ENCODE measurements at places on chromosomes 12 and 14.

DNA sequence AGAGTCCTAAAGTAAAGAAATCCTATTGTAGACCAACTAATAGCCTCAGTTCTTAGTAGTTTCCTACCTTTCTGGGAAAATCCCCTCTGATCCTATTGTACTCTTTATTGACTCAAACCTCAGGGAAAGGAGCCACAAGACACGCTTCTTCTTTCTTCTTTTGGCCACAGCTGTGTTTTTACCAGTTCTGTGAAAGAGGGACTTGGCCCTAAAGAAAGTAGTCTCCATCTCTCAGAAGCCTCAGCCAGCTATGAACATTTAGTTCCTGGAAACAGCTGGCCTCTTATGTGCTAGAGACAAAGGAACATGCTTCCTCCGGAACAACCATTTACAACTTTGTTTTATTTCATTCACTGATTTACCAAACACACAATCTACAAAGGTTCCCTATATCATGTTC is 66.1 kb upstream of the ARID2 start:
- no peak for DNase-seq

DNA sequence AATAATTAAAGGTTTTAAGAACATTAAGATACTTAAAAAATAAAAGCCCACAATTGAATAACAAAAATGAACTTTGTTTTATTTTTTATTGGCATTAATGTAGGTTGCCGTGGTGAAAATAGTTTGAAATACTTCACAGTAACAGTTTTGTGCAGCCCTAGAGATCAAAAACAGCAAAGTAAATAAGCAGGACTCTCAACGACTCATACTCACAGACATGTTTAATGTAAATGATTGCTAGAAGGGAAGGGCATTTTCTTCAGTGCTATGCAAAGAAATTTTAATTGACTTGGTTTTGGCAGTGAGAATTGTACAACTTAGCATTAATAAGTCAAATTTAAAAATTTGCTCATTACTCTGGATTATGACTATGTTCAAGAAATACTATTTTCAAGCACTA is 16.0 kb downstream of the TRMT5 start:
- DNase-seq: no peak

- DNase-seq: no peak
Measured at GRCh38 chr12:88624911-88625310, 44.6 kb upstream of the KITLG start.

- DNase-seq: no peak
Measured at GRCh38 chr12:44381341-44381740, 494.8 kb downstream of the NELL2 start.

DNA sequence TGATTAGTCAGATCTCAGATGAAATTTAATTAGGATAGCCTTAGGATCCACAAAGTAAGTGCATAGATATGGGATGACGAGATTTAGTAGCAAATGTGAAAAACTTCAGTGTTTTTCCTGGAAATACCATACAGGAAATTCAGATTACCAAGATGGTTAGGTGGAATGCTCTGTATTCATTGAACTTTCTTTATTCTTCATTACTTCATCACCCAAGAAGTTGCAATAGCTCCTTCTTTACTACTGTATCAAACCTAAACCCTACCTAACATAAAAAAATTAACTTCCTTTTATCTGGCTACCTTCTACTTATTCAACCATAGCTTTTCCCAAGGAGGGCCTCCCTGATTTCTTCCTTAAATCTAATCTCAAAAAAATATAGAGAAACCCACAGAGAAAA is 100.4 kb downstream of the TTC6 start:
- DNase-seq: no peak

- DNase-seq: no peak
Measured at GRCh38 chr12:119603767-119604166, 10.2 kb downstream of the TMEM233 start.

GRCh38 chr12:129629901-129630300 is 273.9 kb downstream of the TMEM132D start:
- DNase-seq: no peak

- no peak for DNase-seq
Measured at GRCh38 chr14:72350215-72350614, 418.0 kb downstream of the RGS6 start.

GRCh38 chr14:21026274-21026987 is 1.6 kb upstream of the NDRG2 start:
- DNase-seq: no peak

- no peak for DNase-seq
Measured at GRCh38 chr12:113090740-113091139, 34.2 kb downstream of the DTX1 start.

DNA sequence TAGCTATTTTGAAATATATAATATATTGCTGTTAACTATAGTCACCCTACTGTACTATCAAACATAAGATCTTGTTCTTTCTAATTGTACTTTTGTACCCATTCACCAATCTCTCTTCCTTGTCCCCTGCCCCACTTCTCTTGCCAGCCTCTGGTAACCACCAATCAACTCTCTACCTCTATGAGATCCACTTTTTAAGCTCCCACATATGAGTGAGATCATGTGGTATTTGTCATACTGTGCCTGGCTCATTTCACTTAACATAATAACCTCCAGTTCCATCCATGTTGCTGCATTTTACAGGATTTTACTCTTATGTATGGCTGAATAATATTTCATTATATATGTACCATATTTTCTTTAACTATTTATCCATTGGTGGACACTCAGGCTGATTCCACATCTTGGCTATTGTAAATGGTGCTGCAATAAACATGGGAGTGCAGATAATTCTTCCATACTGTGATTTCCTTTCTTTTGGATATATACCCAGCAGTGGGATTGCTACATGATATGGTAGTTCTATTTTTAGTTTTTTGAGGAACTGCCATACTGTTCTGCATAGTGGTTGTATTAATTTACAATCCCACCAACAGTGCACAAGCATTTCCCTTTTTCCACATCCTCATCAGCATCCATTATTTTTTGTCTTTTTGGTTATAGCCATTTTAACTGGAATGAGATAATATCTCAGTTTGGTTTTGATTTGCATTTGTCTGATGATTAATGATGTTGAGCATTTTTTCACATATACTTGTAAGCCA is 33.5 kb upstream of the SPIC start:
- DNase-seq: no peak

DNA sequence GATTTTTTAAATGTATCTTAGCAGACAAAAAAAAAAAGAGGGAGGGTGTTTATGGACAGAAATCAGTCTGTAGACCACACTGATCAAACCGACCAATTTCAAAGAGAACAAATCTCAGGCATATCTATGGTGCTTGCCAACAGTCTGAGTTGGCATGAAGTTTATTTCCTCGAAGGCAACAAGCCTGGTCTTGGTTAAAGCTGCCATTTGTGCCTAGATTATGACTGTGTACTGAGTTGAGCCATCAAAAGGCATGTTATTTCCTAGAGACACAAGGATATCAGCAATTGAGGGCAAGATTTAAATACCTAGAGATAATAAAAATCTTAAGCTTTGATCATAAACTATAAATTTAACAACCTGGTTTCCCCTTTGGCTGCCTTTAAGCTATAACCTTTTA is 119.2 kb downstream of the SLC2A13 start:
- no peak for DNase-seq

GRCh38 chr14:99072433-99072832 is 199.6 kb downstream of the BCL11B start:
- no peak for DNase-seq

- no peak for DNase-seq
Measured at GRCh38 chr12:11762723-11763326, 113.4 kb downstream of the ETV6 start.

GRCh38 chr12:120851944-120852343 is 52.2 kb downstream of the SPPL3 start:
- no peak for DNase-seq

- DNase-seq: no peak
Measured at GRCh38 chr12:230925-231671, 17.1 kb upstream of the SLC6A12 start.

GRCh38 chr12:44873898-44874297 is 2.2 kb downstream of the NELL2 start:
- DNase-seq: no peak

- DNase-seq: no peak
Measured at GRCh38 chr12:76694369-76694768, 69.5 kb upstream of the ZDHHC17 start.

- DNase-seq: no peak
Measured at GRCh38 chr14:51507906-51508511, 143.7 kb upstream of the FRMD6 start.

DNA sequence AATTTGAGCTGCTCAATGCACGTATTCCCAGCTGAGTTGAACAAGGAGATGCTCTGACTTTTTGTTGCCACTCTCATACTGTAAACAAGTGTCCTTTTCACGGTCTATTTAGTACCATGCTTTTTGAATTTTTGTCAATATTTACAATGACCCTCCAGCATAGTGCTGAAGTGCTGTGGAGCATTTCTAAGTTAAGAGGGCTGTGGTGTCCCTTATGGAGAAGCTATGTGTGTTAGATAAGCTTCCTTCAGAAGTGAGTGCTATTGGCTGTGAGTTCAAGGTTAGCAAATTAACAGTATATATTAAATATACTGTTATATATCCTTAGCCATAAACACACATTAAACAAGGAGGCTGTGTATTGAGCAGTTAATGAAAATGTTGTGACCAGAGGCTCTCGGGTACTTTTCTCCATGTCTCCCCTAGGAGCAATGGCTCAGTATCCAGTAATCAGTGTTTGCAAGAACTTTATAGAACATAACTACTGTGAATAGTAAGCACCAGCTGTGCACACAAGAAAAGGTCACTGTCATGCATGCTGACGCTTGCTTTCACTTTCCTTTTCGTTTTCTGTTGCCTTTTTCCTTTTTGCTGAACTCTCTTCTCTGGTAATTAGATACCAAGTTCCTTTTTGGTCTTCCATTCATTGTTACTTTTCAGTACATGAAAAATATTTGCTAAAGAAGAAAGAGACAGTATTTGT is 187.2 kb upstream of the NEDD1 start:
- no peak for DNase-seq

GRCh38 chr14:69449216-69449615 is 35.3 kb upstream of the PLEKHD1 start:
- DNase-seq: no peak

GRCh38 chr14:43687921-43688320 is 819.2 kb downstream of the FSCB start:
- DNase-seq: no peak

GRCh38 chr14:70156592-70156991 is 32.2 kb downstream of the SLC8A3 start:
- DNase-seq: no peak

DNA sequence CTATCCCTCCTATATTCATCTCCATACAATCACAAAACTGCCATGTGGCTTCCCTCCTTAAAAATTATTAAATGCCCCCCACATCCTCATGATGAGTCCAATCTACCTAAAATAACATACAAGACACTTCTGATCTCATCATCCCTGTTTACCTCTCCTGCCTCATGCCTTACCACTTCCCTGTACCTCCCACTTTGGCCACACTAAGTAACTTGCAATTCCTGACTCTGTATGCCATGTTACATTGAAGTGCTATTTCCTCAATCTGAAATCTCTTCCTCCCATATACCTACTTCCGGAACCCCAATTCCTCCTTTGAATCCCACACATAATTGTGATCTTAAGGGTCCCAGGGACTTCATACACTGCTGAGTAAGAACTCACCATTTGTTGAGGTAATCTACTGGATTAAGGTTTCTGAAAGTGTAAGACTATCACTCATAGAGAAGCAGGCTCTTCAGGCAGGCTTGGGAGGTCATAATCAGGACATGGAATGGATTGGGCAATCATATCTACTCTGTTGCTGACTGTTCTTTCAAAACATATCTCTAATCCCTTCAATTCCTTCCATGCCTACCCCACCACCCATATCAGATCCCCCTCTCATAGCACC is 117.6 kb upstream of the PLEKHG7 start:
- DNase-seq: no peak

DNA sequence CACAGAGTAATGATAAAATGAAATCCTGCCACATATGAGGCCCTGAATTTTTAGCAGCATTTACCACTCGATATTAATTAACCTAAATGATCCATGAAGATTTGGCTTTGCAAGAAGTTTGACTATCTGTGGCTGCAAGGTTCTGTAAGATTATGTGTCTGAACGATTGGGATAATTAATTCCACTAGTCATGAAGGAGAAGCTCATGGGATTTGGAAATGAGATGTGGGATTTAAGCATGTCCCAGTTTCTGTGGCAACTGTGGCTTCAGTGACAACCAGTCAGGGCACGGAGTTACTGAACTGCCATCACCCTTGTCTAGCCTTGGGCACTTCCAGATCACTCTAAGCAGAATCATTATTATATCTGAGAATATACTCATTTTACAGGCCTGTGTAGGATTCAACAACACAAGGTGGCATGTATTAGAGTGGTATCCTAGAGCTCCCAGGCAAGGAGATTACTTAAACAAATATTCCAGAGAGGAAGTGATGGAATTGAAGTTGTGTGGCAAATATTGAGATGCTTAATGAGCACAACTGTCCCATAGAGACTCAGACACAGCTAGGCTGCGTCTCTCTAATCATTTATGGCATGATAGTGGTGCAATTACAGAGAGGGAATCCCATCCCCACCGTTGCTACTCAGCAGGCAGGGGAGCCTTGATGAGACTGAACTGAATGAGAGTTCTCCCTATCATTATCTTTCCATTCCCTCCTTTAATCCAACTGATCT is 205.0 kb upstream of the KRR1 start:
- DNase-seq: no peak

GRCh38 chr12:4221258-4221620 is 52.3 kb upstream of the CCND2 start:
- DNase-seq: no peak

DNA sequence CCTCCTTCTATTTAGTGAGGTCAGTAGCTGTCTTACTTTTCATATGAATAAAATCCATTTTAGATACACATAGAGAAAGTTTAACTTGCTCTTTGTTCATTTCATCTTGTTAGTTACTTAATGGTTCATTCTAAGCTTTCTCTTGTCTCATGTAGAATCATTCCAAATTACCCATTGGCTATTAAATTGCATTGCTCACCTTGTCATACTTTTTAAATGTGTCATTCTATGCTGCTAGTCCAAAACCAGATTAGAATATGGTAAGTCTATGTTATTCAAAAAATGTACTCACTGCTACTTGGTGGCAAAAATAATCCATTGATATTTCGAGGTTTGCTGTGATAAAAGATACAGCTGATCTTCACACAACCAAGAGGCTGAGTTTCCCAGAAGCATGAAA is 3.0 kb downstream of the C12orf50 start:
- no peak for DNase-seq

DNA sequence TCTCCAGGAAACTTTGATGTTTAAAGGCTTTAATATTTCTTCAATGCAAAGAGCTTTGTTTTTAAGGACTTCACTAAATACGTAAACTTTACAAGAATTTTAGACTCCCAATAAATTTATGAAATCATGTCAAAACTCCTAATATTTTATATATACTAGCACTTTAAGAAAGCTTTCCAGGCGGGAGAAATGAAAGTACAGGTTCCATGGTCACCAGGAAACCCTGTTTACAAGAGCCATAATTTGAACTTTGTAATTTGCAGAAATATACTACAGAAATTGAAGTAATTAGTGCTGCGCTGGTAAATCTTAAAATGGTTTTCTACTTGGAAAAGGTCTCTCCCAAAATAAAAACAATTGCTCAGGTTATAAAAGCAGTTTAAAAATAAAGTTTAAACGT is 8.8 kb downstream of the CCDC92 start:
- DNase-seq: no peak

- no peak for DNase-seq
Measured at GRCh38 chr14:98906123-98906995, 365.6 kb downstream of the BCL11B start.
